ENCODE measurements at places on chromosomes 12 and 14.

GRCh38 chr12:73678335-73678734 is 859.3 kb upstream of the ATXN7L3B start:
- DNase-seq = no peak

- no peak for DNase-seq
These were observed 25.9 kb upstream of the PNMA1 start for GRCh38 chr14:73739899-73740617.

GRCh38 chr14:64838656-64839055 is 41.1 kb downstream of the SPTB start:
- no peak for DNase-seq

- DNase-seq = no peak
These were observed 38.3 kb downstream of the ATF7IP start for GRCh38 chr12:14403711-14404196.

DNA sequence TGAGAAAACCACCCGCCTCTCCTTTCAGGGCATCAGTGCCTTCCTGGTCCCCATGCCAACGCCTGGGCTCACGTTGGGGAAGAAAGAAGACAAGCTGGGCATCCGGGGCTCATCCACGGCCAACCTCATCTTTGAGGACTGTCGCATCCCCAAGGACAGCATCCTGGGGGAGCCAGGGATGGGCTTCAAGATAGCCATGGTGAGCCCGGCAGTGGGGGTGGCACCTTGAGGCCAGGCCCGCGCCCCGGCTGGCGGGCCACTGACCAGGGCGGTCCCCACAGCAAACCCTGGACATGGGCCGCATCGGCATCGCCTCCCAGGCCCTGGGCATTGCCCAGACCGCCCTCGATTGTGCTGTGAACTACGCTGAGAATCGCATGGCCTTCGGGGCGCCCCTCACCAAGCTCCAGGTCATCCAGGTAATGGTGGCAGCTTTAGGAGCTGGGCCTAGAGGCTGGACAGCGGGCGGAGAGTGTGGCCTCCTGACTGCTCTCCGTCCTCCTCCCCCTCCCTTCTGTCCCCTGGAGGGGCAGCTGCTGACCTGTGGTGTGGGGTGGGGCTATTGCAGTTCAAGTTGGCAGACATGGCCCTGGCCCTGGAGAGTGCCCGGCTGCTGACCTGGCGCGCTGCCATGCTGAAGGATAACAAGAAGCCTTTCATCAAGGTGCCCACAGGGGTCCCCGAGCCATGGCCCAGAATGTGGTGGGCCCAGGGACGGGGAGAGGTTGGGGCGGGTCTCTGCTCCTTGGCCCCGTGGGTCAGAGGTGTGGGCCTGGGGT is 12.8 kb downstream of the ACADS start:
- DNase-seq = no peak

DNA sequence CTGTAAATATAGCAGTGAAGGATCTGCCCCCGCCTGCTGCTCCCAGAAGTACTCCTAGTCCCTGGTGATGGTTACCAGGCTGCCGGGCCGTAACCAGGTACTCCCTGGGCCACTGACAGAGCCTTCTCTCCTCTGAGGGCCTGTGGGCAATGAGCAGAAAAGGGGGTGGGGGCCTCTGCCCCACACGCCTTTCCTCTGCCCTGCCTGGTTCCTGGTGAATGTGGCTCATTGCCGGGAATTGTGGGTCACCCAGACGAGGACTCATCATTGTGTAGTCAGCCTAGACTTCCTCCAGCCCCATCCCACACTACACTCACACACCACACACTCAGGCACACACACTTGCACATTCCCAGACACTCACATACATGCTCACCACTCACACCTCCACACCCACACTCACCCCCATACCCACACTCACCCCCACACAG is 35.7 kb upstream of the ACTN1 start:
- no peak for DNase-seq

- no peak for DNase-seq
These were observed 713.2 kb downstream of the FLRT2 start for GRCh38 chr14:86243158-86243557.

All from activated CD4-positive, alpha-beta memory T cell treated with anti-CD3 and anti-CD28 coated beads, Interleukin-2, amount 10 ng/mL, durations not matched to agents 7 days and 5 days (primary cell).